Thoracic aorta (tissue), 2 donors: ENCODE measurements at places on chromosomes 4 and X. TPM values are rescaled to one million over a fixed set of nuclear protein-coding genes. Genes with fewer than 3 reads are reported as not detected.

The ATG4A gene
- 18.8 TPM for total RNA-seq

The DGAT2L6 gene
- not detected for total RNA-seq

The FHIP1A gene
- total RNA-seq, result 28.8 TPM

The EGF gene
- not detected for total RNA-seq

The CTAG1B gene
- not detected for total RNA-seq

The MBNL3 gene
- total RNA-seq, result 3.5 TPM

The UGT2B11 gene
- not detected for total RNA-seq

The PABPC5 gene
- total RNA-seq, result 1.8 TPM

The CHRNA9 gene
- total RNA-seq, result not detected

The UGT2B15 gene
- not detected for total RNA-seq

The RAB33B gene
- 14.2 TPM for total RNA-seq

The LEF1 gene
- total RNA-seq, result 3.2 TPM

The SYN1 gene
- total RNA-seq, result 0.27 TPM

The ZNF157 gene
- total RNA-seq, result not detected

The PLAC8 gene
- not detected for total RNA-seq

The PDE5A gene
- 158 TPM for total RNA-seq

The RBMX gene
- 224 TPM for total RNA-seq

The MAGEB10 gene
- not detected for total RNA-seq

The ERCC6L gene
- total RNA-seq, result not detected

The IL3RA gene
- 7.3 TPM for total RNA-seq

The PRDM8 gene
- 3.7 TPM for total RNA-seq

The UGT2A3 gene
- not detected for total RNA-seq

The AKAP14 gene
- not detected for total RNA-seq

The QDPR gene
- 10.7 TPM for total RNA-seq

The DDIT4L gene
- total RNA-seq, result 1.6 TPM

The MAD2L1 gene
- 0.14 TPM for total RNA-seq

The EDA gene
- total RNA-seq, result 6.1 TPM

The SLC9A6 gene
- 14.9 TPM for total RNA-seq
